Effector memory CD4-positive, alpha-beta T cell (primary cell): ENCODE measurements at places on chromosomes 7 and 10.

- DNase-seq: no peak
Measured at GRCh38 chr7:2034291-2035201, 198.2 kb downstream of the MAD1L1 start.

- no peak for DNase-seq
Measured at GRCh38 chr7:20411372-20411771, 80.7 kb downstream of the ITGB8 start.

- no peak for DNase-seq
Measured at GRCh38 chr10:60446070-60446833, 56.6 kb upstream of the ANK3 start.

- no peak for DNase-seq
Measured at GRCh38 chr7:26724795-26725194, 139.6 kb downstream of the SKAP2 start.

DNA sequence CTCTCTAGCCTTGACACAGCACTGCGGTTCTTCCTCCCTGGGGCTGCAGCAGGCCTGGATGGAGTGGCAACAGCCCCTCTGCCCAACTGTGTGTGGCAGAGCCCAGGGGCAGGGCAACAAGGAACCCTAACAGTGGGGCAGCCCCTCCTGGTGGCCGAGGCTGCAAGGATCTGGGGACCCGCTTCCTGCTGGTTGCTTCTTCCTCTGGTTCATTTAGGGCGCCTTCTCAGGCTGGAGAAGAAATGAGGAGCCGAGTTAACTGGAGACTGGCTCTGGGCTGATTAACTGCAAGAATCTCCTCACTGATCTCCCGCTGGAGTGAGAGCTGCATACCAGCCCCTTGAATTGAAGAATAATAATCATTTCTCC lies 80.1 kb upstream of the EMX2 start:
- DNase-seq: no peak
